Stimulated activated CD8-positive, alpha-beta memory T cell treated with anti-CD3 and anti-CD28 coated beads, Interleukin-7, amount 100 ng/mL, for 24 hours (primary cell): ENCODE measurements at places on chromosomes 7 and 10.

GRCh38 chr10:88592381-88592780, 5.8 kb downstream of the LIPJ start:
- no peak for DNase-seq

- no peak for DNase-seq
These were observed 68.9 kb downstream of the PDGFA start for GRCh38 chr7:450741-451140.

DNA sequence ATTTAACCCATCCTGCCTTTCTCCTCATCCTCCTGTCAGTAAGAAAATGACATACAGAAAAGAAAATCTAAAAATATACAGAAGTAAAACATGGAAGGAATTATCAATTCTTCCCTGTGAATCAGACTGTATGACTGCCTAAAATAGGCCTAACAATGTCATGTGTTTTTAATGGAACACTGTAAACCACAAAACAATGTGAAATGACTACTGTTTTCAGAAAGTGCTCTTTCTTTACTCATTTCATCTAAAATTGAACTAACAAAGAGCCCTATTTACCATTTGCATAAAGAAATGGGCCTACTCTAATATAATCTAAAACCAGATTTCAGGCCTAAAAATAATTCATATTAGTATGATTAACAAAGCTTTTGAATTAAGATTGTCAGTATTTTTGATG, 35.7 kb downstream of the SEMA3E start:
- DNase-seq = no peak

GRCh38 chr10:31660300-31660699, 268.3 kb downstream of the ARHGAP12 start:
- no peak for DNase-seq

GRCh38 chr7:2529161-2530070, 9.8 kb downstream of the LFNG start:
- DNase-seq = no peak

- DNase-seq = no peak
These were observed 209.4 kb upstream of the FOXK1 start for GRCh38 chr7:4472728-4473127.

DNA sequence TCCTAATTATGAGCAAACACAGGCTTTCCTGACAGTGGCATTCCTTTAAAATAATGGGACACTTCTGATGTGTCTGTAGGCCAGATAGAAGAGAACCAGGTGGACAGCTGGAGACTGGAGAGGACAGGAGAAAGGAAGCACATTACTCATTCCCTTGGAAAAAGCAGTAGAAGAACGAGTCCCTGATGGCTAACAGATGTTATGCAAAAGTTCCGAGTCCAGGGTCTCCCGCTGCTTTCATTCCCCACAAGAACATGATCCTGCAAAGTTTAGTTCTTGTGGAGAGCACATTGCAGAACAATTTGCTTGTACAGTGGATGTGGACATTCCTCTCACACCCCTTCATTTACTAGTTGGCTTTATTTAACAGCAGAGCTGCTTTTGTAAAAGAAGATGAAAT, 137.6 kb downstream of the GPAM start:
- no peak for DNase-seq

DNA sequence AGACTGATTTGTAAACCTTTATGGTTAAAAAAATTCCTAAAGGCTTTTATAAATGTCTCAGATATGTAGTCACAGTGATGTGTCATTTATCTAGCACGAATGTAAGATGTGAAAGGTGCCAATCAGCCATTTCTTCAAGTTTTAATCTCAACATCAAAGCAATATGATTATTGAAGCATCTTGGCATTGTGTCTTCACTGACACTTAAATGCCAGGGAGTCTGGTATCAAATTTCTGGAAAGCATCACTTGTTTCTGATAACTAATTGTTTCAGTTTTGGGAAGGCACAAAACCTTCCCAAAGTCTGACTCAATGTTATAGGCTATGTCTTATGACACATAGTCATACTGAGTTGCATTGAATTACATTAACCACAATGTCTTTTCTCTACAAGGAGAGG, 492.0 kb upstream of the CNTNAP2 start:
- no peak for DNase-seq

DNA sequence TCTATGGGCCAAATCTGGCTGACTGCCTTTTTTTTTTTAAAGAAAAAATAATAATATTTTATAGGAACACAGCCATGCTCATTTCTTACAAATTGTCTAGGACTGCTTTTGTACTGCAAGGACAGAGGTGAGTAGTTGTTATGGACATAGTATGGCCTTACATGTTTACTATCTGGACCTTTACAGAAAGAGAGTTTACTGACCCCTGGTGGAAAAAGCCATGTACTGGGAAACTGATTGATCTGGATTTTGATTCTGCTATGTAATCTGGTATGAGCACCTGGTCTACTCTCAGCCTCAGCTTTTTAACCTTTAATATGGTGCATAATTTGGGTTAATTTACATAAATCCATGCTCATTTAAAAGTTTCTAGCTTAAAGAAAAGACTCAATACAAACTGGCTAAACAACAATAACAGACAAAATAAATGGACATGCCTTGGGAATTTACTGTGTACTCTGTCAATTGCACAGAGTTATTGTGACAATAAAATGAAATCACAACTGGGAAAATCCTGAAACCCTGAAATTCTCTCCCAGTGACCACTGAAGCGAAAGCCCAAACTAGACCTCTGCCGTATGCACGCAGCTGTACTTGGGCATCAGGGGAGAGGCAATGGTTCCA, 260.7 kb downstream of the BMPER start:
- DNase-seq = no peak

DNA sequence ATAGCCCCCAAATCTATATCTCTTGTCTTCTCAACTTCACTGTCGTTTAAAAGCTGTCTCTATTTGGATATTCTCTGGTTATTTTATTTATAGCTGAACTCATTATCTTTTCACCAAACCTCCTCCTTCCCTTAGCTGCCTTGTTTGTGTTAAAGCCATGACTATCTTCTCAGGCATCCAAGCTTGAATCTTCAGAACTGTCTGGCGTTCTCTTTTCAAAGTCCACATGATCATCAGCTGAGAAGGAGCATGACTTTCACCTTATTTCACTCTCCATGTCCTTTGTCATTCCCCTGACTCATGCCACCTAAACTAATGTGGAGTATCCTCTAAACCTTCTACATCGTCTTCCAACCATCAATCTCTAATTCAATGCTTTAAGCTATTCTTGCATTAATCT, 5.7 kb upstream of the GLCCI1 start:
- no peak for DNase-seq

GRCh38 chr7:85184599-85185423, 2.0 kb downstream of the SEMA3D start:
- DNase-seq = no peak

- DNase-seq = no peak
These were observed 401 bp downstream of the LRRC27 start for GRCh38 chr10:132332433-132332754.

DNA sequence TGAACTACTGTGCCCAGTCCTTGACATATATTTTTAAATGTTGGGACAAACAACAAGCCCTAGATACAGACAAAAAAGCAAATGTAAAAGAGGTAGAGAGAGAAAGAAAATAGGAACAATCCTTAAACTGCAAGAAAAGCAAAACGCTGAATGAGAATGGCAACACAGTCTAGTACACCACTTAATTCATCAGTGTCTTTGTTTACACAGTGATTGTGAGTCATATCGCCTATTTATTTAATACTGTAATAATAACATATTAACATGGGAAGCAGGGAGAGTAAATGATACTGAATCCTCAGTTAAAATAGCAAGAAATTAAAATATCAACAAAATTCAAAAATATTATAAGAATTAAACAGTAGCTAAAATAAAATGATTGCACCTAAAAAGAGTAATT, 9.8 kb upstream of the LRRTM3 start:
- DNase-seq = no peak

DNA sequence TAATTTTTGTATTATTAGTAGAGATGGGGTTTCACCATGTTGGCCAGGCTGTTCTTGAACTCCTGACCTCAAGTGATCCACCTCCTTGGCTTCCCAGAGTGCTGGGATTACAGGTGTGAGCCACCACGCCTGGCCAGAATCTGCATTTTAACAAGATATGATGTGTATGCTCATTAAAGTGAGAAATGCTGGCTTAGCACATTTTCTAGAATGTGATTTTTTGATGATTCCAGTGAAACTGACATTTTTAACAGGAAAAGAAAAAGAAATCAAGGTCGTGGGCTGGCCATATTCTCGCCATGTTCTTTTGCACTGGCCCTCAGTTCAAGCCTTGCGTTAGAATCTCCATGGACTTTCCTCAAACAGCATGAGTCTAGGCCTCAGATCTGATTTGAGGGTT, 18.1 kb upstream of the TPST1 start:
- no peak for DNase-seq

DNA sequence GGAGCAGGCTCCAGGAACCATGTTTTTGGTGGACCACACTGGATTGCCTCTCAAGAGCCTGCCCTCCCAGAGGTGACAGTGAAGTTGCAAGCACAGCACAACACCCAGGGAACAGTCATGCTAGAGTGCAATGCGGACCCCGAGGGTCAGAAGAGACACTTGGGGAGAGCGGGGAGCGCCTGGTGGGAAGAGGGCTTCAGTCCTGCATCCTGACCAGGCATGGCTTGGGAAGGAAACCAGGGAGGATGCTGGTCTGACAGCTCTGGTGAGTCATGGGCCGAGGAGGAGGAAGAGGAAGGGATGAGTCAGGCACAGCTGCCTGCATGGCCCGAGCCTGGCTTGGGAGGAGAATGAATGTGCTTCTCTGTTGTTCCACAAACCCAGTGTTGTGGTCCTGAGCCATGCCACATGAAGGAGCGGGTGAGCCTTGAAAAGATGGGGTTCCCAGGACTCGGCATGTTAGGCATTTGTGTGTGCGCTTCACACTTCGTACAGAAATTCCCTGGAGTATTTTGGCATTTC, 29.5 kb upstream of the ANKRD2 start:
- DNase-seq = peak; percentile 15

DNA sequence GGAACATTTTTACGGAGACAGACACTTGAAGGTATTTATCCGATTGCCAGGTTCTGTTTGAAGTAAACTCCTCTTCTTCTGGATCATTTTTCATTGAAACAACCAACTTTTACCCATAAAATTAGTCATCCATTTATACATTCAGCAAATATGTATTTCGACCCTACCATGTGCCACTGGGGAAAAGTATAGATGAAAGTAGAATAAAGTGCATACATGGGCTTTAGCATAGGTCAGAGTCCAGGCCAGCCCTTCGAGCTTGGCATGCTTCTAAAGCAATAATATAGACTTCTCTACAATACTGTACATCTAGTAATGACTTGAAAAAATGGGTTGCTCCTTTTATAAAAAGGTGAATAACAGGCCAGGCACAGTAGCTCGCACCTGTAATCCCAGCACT, 10.1 kb downstream of the SLC25A16 start:
- DNase-seq = no peak

DNA sequence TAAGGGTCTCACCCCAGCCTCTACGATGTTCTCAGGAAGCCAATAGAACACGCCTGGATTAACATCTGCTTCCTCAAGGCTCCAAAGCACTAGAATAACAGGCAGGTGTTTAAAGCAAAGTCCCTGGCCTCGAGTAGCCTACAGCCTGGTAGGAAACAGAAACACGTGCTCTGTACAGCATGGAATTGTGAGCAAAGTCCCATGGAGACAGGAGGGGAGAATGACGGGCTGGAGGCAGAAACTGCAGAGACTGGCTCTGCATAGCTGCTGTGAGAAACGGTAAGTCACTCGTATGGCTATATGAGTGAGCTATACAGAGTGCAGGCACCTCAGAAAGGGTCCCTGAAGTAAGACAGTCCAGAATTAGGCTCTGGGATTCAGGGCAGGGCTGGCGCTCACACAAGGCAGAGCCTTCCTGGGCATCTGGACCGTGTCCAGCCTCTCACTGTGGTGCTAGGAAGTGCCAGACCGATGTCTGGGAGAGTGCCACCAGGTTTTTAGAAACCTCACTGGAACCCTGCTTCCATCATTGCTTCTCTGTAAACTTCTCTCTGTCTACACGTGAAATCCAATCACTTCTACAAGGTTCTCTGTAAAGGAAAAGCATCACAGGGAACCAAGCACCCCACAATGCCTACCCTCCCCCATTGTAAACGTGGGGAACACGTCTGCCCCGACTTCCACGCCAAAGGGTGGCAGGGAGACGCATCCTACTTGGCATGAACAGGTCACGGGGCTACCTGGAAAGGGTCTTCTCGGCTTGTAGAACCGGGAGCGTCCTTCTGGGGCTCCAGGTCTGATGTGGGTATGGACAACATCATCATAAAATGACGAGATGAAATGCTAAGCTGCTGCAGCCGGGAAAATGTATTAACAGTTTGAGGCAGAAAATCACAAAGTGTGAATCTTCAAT, 38.8 kb upstream of the SHH start:
- no peak for DNase-seq

DNA sequence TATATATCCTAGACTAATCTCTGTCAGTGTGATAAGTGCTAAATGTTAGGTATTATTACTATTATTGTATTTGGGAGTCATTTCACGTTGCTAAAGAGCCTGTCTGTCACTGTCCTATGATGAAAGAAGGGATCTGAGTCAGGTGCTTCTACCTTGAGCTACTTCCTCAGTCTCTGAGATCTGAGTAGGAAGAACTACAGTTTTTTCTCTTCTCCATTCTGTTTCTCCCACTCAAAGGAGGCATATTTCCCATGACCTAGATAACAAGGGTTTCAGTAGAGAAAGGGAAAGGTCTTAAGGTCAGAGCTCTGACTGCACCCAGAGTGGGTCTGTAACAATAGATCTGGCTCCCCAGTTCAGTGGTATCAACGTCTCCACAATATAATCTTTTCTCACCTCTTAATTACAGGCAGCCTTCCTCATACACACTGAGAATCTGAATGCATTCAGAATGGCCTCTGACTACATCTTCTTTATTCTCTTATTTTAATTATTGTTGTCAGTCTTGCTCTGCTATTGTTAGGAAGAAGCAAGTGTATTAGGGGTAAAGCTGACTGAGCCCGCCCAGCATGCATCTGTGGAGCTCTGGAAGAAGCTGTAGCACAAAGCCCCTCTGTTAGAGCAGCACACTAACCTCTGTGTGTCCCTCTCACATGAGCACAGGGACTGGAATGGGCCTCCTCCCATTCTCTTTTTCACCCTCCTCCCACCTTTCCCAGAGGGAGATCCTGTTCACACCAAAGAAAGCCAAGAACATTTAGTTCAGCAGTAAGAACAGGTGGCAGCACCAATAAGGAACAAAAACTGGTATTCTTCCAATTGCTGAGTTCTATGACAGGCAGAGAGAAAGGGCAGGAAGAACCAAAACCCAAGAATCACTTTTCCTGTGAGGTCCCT, 38.1 kb downstream of the USP54 start:
- no peak for DNase-seq
